Activated naive CD8-positive, alpha-beta T cell treated with anti-CD3 and anti-CD28 coated beads, Interleukin-2, amount 50 U/mL, for 16 hours (primary cell): ENCODE measurements at places on chromosomes 7 and 10.

DNA sequence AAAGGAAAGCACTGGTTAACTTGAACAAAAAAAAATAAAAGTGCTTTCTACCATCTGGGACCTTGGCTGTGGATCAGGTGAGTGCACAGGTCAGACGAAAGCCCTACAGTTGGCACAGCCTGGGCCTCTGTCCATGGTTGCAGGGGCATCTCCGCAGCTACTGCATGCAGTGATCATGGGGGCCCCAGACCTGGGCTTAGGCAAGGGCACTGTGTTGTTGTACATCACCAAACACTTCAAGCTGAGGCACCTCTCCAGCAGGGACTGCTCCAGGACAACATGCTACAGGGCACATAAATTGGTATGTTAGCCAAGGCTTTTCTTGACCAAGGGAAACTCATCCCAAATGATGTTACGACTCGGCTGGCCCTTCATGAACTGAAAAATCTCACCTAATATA, 23.5 kb downstream of the KLHL7 start:
- no peak for DNase-seq

- DNase-seq: no peak
Measured at GRCh38 chr7:132475669-132476116, 100.6 kb downstream of the PLXNA4 start.

DNA sequence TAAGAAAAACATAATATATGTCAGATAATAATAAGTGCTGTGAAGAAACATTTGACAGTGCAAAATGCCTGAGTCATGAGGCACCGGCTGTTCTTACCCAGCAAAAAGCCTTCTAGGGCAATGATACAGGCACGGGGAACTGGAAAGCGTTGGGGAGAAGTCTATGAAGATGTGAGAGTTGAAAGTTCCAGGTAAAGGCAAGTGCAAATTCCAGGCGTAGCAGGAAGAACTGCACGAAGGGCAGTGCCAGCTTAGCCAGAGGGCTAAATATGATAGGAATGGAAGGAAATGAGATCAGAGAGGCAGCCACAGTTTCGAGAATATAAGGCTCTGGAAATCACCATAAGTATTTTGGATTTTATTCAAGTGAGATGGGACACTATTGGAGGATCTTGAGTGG, 87.0 kb downstream of the IPMK start:
- no peak for DNase-seq

DNA sequence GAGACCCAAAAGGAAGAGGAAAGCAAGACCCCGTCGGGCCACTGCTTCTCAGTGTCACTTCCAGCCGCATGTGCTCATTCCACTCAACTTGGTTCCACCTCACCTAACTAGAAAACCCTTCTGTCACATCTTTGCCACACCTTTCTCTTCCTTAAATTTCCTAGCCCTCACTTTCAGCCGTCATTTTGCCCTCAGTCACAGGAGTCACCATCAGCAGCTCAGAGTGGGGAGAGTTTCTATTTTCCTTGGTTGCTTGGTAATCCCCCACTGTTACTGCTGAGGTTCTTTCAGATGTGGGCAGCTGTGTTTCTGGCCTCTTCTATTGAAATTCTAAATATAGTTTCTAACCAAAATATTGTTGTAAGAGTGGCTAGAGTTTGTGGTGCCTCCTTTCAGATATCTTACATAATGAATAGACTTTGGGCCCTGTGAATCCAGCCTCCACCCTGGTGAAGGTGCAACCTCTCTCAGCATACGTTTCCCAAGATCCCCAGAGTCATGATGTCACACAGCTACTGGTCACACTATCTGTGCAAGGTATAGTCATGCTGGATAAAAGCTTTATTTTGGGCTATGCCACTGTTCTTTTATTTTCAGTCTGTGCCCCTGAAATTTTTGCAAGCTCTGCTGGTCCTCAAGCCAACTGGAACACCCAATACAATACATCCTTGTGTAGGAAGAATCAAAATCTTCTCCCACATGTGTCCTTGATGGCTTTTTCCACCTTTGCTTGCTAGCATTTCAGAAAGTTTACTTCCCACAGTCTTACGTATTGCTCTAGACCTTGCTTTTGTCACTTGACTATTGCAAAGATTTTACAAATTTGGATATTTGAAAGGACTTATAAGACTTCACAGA, 9.2 kb downstream of the AGBL3 start:
- DNase-seq: no peak

DNA sequence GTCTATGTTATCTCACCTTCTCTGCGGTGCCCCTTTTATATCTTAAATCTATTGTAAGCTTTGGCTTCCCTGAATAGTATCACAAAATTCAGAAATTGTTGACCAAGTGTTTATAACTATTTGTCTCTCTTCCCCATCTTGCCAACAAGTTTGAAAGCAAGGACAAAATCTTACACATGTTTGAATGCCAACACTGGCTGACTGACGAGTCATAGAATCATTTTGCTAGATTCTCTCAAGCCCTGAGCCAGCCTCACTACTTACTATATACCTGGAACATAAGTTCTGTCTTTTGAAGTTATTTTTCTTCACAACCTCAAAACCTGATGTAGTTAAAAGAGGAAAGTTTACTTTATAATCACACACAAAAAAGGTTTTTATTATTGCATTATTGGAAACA, 700.7 kb downstream of the PHTF2 start:
- no peak for DNase-seq

DNA sequence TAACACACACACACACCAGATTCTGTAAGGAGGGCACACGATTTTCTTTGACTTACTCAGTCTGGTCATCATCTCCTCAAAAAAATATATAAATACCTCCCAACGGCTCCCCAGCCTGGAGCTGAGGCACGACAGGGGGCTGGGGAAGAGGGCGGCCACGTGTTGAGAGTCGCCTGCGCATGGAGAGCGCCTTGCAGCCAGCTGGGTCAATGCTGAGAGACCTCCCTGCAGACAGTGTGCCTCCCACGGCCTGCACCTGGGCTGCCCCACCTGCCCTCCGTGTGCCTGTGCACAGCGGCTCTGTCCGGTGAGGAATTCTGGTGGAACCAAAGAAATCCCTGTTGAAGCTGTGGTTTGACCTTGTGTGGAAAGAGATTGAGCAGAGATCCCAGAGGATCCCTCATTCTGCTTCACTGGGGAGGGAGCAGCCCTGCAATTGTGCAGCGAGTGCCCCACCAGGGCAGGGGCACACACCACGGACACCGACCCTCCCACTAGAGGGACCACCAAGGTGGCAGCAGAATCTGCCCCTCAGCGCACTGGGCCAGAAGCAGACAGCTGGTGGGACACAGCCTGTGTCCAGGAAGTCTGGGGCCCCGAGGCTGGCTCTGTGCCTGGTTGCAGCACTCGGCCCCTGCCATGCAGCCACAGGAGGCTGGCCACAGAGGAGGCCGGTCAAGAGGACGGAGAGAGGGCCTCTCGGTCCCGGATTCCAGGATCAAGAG, 150.5 kb upstream of the PPP2R2D start:
- DNase-seq: no peak

DNA sequence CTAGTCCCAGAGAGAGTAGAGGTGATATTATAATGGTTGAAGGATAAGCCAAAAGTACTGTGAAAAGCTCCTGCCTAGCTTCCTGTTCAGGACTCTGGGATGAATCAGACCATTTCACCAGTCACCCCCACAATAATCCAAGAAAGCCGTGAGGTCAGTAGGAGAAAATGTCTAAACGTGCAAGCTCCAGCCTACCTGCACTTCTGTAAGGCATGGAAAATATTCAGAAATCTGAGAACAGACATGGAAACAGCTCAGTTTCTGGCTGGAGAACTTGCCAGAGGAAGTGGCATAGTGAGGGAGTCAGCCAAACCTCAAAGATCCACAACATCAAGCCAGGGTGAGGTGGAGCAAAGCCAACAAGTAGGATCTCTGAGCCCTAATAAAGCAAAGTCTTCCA, 58.2 kb downstream of the ELAPOR2 start:
- DNase-seq: no peak

DNA sequence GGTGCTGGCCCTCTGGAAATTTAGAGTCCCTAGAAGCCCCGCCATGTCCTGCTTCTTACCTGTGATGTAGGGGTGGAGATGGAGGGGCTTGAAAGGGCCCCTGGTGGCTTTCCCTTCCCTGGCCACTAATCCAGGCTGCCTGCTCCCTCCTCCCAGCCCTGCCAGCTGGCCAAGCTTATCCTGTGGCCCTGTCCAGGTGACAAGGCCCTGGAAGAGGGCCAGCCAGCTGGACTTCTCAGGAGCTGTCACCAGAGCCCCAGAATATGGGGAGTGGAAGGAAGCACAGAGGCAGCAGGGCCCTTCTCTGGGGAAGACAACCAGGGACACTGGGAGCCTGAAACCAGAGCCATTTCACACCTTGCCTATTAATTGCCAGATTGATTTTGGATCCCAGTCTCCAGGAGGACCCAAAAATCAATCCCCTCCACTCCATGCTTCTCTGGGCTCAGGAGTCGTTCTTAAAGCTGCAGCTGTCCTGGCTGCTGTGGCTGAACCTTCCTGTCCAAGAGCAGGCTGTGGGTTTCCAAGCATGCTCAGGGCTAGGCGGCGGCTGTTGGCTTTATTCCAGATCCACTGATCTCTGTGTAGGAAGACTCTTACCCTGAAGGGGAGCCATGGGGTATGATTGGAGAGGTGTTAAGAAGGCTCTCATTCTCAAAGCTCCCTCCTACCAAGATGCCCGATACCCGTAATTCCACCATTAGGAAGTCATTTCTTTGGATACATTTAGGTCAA, 52.6 kb upstream of the PCBD1 start:
- DNase-seq: no peak

DNA sequence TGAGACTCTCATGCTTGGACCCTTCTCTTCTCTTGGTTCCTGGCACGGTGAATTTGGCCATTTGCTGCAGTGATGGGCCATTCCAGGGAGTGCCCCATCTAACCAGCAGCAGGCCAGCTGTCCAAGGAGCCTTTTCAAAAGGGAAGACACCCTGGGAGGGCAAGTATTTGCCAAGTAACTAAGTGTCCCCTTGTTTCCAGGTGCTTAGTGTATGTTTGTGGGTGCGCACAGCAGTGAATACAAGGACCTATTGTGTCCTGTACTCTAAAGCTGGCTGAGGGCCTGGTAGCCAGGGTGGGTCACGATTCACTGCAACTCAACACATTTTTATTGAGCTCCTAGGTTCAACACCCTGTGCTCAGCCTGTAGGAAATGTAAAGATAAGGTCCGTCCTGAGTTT, 348.8 kb downstream of the RNLS start:
- DNase-seq: no peak
